ENCODE measurements at places on chromosomes 7 and 10.
A peak's percentile ranks its signal among the peaks of the same experiment; 100 is the strongest.

DNA sequence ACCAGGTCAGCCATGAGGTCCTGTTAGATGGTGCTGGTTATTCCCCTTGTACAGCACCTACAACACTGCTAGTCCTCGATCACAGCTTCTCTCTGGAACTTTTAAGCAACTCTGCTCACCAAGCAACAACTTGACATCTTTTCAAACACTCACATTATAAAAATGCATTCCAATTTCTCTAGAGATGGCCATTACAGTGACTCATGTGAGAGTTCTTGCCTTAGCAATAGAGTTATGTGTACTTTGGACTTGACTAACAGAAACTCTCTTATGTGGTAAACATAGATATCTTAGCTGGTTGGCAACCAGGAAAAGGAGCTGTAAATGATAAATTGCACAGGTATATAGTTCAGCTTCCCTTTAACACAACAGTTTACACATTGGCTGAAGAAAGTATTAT lies 122.2 kb downstream of the PDE1C start:
- DNase-seq, result no peak

- DNase-seq, result no peak
These were observed 89.6 kb downstream of the FOXL3 start for GRCh38 chr7:379456-380138.

DNA sequence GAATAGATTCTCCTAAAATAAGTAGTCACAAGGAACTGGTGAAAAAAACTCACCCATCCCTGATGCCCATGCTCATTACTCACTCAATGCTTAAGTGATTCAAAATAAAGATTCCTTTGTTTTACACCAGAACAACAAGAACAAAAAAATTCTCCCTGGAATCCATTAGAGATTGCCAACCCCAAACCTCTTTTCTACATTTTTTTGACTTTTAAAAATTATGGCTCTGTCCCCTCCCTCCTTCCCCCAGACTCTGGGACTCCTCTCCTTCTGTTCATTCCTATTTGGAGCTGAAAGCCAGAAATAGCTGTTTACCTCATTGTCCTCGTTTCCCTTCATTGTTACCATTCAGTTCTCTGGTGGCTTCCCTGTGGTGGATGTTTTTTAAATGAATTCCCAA lies 63.2 kb upstream of the FHIP2A start:
- no peak for DNase-seq

DNA sequence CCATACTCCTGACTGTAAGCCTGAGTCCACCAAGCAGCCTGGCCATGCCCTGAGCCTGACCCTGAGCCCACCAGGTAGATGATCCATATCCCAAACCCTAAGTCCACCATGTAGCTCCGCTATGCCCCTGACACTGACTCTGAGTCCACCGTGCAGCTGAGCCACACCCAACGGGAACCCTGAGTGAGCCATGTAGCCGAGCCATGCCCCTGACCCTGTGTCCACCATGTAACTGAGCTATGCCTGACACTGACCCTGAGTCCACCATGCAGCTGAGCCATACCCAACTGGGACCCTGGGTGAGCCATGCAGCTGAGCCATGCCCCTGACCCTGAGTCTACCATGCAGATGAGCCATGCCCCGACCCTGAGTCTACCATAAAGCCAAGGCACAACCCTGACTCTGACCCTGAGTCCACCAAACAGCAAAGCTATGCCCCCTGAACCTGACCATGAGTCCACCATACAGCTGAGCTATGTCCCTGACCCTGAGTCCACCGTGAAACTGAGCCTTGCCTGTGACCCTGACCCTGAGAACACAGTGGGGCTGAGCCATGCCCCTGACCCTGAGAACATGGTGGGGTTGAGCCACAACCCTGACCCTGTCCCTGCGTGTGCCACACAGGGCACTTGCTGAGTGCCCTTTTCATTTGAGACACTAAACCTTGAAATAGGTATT lies 299.8 kb downstream of the TNS3 start:
- no peak for DNase-seq

DNA sequence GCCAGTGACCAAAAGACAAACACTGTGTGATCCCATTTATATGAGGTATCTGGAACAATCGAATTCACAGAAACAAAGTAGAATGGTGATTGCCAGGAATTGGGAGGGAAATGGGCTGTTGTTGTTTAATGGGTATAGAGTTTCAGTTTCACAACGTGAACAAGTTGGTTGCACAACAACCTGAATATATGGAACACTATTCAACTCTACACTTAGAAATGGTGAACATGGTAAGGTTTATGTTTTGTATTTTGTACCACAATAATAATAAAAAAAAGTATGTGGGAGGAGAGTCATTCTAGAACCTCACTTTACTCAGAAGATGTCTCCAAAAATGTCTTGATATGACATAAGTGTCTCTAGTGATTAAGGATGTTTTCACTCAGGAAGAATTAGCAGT lies 85.2 kb upstream of the SGCE start:
- DNase-seq, result peak; percentile 1

GRCh38 chr7:15682751-15683245 lies 3.7 kb downstream of the MEOX2 start:
- DNase-seq, result no peak

GRCh38 chr7:129845178-129845971 lies 107.4 kb downstream of the UBE2H start:
- DNase-seq, result no peak

DNA sequence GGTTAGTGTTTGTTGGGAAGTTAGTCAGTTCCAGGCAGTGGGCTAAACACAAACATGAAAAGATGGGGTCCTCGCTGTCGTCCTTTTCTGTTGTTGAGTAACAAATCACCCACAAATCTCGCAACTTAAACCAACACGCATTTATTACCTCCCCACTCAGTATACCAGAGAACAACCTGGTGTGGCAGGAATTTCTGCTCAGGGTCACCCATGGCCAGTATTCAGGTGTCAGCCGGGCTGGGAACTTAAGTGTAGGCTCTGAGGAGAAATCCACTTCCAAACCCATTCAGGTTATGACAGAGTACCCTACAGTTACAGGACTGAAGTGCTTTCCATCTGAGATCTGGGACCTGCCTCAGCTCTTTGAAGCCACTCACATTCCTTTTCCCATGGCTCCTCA lies 73.6 kb upstream of the SP4 start:
- no peak for DNase-seq

DNA sequence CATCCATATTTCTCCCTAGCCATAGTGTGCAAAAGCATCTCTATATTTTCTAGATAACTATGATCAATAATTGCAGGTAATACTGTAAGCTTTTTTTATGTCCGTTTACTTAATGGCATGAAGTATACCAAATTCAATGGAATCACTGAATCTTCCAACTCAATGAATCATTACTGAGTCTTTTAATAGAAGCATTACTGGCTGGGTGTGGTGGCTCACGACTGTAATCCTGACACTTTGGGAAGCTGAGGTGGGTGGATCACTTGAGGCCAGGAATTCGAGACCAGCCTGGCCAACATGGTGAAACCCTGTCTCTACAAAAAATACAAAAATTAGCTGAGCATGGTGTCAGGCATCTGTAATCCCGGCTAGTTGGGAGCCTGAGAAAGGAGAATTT lies 372.5 kb downstream of the BMPER start:
- DNase-seq, result no peak

GRCh38 chr7:138753150-138753518 lies 44.7 kb upstream of the TMEM213 start:
- DNase-seq, result no peak

GRCh38 chr10:20535897-20536881 lies 360.9 kb downstream of the NEBL start:
- DNase-seq, result no peak

GRCh38 chr7:77698042-77698625 lies 1.9 kb downstream of the RSBN1L start:
- DNase-seq, result no peak

- no peak for DNase-seq
These were observed 5.1 kb upstream of the ITGB1 start for GRCh38 chr10:32963096-32963495.

DNA sequence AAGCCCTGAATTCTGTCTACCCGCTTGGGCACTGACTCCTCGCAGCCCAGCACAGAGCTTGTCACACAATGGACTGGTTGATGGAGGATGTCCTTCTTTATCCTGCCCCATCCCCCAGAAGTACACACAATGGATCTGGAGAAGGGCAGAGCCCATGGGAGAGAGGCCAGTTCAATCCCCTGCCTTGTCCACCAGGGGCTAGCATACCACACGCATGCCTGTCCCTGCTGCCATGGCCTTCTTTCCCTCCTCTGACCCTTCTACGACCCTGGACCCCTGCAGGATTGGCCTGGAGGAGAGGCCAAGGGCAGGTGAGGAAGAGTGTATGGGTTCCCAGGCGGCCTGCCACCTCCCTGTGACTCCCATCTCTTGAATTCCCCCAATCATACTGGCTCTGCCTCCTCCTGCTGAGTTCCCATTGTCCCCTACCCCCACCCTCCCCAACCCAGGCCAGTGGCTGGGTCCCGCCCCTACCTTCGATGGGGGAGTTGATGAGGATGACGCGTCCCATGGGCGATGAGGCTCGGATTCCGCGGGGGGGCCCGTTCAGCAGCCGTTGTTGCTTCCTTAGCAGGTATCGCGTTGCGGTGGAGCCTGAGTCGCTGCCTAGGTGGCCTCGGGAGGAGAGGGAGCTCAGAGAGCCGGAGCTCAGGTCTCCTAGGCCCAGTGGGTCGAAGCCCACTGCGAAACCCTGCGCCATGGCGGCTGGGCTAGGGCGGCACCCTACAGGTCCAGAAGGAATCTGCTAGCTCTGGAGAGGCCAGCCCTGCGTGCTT lies 1.2 kb downstream of the PDZD7 start:
- DNase-seq, result no peak

DNA sequence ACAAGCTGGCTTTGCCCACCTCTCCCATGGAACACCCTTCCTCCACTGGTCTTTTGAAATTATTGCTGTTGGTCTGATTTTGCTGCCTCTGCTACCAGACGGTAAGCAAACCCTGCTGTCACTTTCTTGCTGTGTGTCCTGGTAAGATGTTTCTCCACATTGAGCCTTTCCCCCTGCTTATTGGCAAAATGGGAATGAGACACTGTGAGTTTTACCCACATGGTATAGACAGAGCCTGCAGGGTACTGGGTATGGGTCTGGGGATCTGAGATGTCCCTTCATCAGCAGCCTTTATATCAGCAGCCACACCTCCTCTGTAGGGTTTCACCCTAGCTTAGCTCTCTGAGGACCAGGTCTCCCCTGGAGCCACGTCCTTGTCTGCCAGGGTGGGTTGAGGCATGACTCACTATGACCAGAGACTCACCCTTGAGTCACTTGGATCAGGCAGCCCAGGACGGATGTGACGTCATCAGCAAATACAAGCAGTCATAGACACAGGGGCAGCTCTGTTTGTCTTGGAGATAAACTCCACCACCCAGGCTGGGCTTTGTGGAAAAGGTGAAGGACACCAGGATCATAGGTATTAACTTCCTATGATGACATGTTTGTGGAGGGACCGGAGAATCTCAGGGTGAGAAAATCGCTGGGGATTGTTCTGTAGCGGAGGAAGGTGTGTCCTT lies 17.9 kb upstream of the BAIAP2L1 start:
- DNase-seq, result no peak

DNA sequence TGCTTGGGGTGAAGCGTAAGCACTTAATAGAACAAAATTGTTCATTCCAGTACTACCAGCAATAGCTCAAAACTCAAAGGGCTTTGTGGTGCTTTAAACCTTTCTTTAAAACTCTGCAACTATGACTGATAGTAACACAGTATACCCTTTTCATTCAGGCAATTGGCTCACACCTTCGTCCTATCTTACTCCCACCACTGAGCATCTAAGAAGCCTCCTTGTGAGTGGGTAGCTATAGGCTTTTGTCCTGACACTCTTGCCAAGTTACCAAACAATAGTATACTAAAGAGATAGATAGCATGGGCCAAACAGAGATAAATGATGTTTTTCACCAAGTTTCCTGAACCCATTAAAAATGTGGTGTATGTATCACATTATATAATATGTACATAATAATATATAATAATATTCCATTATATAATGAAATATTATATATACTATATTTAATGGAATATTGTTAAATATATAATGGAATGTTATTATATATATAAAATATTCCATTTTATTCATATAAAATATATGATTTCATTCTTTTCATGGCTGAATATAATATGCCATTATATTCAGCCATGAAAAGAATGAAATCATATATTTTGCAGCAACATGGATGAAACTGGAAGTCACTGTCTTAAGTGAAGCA lies 96.2 kb downstream of the TES start:
- DNase-seq, result no peak

- DNase-seq, result no peak
These were observed 89.6 kb downstream of the USP6NL start for GRCh38 chr10:11521860-11522259.

GRCh38 chr10:85919491-85920021 lies 447.0 kb downstream of the GRID1 start:
- DNase-seq, result no peak

DNA sequence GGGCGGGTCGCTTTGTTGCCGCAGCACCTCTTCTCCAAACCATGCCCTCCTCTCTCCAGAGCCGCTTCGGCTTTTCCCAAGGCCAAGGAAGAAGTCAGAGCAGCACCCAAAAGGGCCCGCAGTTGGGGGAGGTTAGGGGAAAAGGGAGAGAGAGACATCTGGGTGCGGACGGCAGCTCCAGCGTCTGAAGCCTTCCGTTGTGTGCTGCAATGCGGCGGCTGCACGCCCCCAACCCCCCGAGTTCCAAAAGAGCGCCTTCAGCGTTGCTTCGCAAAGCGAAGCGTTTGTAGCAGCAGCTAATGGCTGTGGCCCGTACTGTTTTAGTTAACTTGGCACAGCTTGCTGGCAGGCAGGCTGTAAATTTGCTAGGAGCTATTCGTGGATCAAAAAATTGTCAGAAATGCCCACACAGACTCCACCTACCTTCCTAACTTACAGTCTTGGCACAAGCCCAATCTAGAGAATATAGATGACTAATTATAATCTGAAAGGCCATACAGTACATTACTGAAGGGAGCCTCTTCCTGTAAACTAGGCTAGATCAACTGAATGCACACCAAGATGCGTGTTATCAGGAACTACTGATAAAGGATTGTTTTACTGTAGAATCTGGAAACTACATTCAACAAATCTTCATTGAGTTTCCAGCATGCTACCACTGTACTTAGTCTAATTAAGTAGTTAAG lies 1.1 kb upstream of the KBTBD2 start:
- peak; percentile 19 for DNase-seq

DNA sequence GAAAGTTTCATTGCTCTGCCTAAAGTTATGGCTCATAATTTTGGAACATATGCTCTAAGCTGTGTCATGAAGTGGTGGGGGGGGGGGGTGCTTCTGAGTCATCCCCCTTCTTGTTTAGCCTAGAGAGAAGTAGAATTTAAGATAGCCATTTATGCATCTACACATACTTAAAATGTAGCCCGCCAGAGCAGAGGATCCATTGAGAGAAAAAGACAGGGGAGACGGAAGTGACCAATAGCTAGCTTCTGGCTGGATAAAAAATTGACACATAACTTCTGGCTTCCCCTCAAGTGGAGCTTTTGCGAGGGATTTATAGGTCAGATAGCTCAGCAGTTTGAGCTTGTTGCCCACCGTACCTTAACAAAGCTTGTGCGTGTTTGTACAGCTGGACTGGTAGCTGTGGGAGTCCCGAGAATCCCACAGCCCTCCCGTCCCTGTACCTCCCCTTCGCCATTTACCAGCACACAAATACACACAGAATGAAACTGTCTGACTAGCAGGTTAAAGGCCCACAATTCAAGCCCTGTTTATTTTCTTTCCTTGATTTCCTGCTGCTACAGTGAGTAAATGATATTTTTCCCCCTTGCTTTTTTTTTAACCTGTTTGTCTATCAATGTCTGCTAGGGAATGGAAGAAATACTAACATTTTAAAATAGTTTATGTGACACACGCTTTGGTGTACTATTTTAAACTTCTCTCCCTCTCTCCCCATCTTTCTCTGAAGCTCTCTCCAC lies 232.6 kb upstream of the FERD3L start:
- DNase-seq, result no peak

- DNase-seq, result no peak
These were observed 33.4 kb downstream of the CDCA7L start for GRCh38 chr7:21912305-21912704.

- DNase-seq, result no peak
These were observed 36.1 kb downstream of the LRRN3 start for GRCh38 chr7:111126987-111127386.
